ENCODE measurements at places on chromosomes 4 and X.

DNA sequence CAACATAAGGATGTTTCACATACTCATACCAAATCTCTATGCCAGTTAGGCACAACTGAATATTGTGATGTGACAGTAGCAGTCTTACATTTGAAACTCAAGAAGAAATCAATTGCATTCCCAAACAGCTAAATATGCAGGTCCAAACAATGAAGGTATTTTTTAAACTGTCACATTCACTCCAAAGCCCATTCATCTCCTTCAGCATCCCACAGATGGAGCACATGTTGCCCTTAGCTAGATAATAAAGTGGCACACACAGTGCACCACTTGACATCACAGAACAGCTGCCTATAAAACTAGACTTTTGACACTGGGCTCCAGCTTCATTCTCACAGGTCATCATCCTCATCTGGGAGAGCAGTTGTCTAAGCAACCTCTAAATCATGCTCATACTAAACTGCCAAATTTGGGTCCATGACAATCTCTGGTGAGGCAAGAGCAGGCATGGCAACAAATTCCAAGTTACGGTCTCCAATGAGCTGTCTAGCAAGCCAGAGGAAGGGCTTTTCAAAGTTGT lies 26.2 kb upstream of the ARHGEF6 start:
- no peak for DNase-seq

DNA sequence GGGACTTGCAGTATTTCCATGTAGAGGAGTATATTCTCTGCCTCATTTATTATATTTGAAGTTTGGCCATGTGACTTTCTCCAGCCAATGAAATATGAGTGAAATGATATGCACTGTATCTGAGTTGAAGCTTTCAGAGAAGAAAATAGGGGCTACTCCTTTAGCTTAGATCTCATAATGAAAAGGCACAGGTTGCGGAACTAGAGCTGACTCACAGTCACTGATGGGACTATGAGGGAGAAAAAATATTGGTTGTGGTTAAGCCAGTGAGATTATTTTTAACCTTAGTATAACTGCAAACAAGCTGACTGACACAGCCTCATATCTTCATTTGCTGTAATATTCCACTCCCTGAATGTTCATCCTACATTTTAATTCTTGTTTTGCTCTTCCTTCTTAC lies 1104.3 kb downstream of the RPA4 start:
- DNase-seq: peak; percentile 1

- DNase-seq: peak; percentile 63
These were observed 79.8 kb upstream of the GPM6A start for GRCh38 chr4:175891851-175892250.

DNA sequence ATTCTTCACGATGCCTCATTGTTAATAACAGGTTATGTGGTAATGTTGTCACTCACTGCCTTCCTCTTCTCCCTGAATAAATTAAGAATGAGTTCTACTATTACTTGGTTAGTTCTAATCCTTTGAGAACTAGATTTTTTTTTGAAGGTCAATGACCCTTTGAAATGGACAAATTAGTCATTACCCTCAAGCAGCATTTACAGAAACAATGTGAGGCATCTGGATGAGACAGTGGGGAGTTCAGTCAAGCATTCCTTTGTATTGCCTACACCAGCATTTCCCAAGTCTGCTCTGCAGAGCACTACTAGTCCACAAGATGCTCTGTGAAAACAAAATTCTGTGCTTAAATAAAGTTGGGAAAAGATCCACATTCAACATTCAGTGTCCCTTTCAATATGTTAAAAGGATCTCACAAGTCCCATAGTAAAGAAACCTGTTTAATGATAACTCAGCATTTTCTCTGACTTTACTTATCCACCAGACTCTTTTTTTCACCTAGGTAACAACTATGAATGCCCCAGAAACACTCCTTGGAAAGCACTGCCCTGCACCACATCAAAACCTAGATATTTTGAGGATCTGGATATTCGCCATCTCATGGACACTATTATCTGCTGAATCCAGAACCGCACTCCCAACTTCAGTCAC lies 60.6 kb downstream of the CHRDL1 start:
- DNase-seq: no peak

DNA sequence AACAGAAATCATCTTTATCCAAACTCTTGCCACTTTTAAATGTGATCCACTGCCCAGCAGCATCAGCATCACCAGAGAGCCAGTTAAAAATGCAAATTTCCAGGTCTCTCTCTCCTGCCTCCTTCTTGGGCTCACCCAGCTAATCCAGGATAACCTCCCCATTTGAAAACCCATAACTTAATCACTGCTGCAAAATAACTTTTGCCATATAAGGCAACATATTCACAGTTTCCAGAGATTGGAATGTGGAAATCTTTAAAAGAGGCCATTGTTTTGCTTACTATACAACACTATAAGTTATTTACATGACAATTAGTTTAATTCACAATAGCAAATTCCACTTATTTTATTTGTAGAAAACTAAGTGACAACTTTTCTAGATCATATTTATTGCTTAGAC lies 4.8 kb upstream of the EXOSC9 start:
- no peak for DNase-seq

DNA sequence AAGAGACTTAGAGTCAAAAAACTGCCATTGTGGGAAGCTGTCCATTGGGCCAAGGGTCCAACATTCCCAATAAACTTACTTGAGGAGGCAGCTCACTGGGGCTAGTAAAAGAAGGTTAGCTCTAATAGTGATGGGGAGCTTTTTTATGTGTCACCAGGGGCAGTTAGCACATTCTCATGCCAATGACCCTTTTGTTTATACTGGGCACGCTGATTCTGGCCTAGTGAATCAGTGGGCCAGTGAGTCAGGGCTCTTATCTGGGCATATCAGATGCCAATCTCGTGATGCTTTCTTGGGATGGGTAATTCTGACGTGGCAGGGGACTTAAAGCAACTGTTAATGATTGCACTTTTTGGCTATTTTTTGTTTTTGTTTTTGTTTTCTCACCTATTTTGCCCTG lies 27.8 kb downstream of the TCEAL1 start:
- no peak for DNase-seq

DNA sequence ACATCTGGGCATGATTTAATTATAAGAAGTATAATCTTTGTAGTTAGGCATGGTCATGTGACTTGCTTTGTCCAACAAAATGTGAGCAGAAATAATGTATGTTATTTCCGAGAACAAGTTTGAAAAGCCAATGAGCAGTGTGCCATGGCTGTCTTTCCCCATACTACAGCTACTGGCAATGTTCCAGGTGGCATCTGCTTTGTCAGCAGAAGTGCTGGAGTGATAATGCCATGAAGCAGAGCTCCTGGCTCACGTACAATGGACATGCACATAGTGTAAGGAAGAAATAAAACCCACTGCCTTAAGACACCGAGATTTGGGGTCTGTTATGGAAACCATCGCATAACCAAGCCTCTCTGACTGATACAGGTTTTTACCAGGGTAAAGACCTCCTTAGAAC lies 212.6 kb upstream of the RASGEF1B start:
- no peak for DNase-seq

- peak; percentile 12 for DNase-seq
These were observed 3.1 kb downstream of the MTMR1 start for GRCh38 chrX:150696331-150696730.

DNA sequence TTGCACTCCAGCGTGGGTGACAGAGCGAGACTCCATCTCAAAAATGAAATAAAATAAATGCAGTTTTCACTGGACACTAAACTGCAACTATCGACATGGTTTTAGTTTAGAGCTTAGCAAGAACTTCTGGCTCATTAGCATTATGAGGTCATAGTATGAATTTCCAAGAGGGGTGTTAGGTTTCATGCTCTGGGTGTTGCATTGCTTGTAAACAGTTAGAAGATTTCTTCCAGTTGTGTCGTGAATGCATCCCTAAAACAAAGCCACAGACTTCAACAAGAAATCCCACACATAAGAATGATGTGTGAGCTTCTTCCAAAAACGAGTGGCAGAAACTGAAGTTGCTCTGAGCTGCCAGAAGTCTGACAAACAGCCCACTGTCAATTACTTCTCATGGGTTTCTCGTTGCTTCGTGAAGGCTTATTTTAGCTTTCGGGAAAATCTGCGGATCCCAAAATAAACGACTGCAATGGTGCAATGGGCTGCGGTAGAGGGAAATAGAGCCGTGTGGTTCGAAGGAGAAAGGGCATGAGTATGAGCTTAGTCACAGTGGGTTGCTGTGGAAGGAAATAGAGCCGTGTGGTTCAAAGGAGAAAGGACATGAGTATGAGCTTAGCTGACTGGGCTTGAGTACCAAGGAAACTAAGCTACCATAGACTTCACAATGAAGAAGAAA lies 354.9 kb downstream of the DHRSX start:
- DNase-seq: no peak

- no peak for DNase-seq
These were observed 6.6 kb upstream of the CXXC4 start for GRCh38 chr4:104501290-104501689.

- DNase-seq: no peak
These were observed 589.5 kb downstream of the BCOR start for GRCh38 chrX:39508300-39508692.

- DNase-seq: no peak
These were observed 83.1 kb upstream of the FTHL17 start for GRCh38 chrX:31154946-31155345.

DNA sequence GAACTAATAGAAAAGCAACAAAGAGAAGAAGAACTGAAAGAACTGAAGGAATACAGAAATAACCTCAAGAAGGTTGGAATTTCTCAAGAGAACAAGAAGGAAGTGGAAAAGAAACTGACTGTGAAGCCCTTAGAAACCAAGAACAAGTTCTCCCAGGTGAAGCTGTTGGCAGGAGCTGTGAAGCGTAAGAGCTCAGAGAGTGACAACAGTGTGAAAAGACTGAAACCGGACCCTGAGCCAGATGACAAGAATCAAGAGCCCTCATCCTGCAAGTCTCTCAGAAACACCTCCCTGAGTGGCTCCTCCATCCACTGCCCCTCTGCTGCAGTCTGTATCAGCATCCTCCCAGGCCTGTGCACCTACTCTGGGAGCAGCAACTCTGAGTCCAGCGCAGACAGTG lies 8.4 kb upstream of the FHDC1 start:
- no peak for DNase-seq

DNA sequence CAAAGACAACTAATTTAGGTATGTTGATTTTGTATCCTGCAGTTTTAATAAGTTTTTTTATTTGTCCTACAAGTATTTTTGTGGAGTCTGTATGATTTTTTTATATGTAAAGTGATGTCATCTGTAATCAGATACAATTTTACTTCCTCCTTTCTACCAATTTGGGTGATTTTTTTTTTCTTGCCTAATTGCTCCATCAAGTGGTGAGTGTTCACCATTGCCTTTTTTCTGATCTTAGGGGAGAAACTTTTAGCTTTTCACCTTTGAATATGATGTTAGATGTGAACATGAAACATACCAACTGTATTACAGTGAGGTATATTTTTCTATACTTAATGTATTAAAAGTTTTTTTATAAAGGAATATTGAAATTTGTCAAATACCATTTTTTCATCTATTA lies 362.3 kb downstream of the PABPC4L start:
- peak; percentile 85 for DNase-seq

DNA sequence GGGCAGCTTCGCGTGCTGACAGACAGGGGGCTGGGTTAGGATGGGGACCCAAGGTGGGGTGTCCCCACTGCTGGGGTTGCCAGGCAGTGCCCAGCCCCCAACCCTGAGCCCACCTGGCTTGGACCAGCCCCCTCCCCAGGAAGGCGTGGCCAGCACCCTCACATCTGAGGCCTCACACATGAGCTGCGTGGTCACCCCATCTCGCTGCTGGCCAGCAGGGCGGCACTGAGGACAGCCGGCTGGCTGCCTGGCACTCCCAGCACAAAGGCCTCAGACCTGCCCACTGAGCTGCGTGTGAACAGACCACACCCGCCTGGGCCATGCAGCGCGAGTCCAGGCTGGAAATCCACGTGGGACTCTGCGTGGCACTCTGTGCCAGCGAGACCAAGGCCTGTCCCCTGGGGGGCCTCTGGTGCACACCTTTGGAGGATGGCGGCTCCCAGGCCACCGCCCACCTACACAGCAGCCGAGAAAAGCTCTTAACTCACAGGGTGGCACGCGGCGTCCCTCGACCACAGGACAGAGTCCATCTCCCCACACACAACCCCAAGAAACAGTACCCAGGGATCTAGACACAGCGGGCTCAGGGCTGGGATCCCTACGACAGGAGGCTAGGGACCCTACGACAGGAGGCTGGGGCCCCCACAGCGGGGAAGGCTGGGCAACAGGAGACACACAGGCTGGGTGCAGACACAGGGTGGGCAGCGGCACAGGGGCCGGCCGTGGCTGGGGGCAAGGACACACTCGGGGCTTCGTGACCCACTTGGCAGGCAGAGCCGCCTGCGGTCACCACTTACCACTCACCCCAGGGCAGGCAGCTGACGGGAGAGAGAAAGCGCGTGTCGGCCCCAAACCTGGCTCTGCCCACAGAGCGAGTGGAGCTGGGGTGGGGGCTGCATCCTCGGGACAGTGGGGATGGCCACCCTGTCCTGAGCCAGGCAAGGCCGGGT lies 9.8 kb downstream of the DGKQ start:
- no peak for DNase-seq

GRCh38 chr4:20271950-20272349 lies 20.2 kb downstream of the SLIT2 start:
- DNase-seq: no peak

- no peak for DNase-seq
These were observed 27.6 kb downstream of the ANXA5 start for GRCh38 chr4:121669163-121669550.

GRCh38 chrX:75673468-75673867 lies 111.6 kb downstream of the MAGEE2 start:
- no peak for DNase-seq

GRCh38 chrX:15812192-15812938 lies 22.1 kb downstream of the ZRSR2 start:
- no peak for DNase-seq

DNA sequence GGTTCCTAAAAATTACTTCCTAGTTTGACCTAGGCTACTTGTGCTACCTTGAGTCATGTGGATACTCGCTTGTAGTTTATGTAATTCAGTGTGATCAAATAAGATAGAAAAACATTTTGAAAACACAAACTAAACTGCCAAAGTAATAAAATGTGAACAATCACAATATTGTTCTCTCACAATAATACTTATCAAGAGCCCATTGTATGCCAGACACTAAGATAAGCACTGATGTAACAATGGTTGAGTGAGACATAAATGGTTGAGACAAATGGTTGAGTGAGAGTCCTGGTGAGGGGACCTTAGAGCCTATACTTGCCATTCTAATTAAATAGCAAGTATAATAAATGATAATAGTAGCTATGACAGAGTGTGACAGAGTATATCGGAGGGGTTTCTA lies 41.7 kb downstream of the RFC1 start:
- no peak for DNase-seq

GRCh38 chrX:2733286-2733685 lies 18.6 kb upstream of the XG start:
- no peak for DNase-seq

GRCh38 chr4:45063696-45064095 lies 337.3 kb upstream of the GNPDA2 start:
- no peak for DNase-seq

- no peak for DNase-seq
These were observed 44.8 kb downstream of the PJA1 start for GRCh38 chrX:69120476-69120875.

DNA sequence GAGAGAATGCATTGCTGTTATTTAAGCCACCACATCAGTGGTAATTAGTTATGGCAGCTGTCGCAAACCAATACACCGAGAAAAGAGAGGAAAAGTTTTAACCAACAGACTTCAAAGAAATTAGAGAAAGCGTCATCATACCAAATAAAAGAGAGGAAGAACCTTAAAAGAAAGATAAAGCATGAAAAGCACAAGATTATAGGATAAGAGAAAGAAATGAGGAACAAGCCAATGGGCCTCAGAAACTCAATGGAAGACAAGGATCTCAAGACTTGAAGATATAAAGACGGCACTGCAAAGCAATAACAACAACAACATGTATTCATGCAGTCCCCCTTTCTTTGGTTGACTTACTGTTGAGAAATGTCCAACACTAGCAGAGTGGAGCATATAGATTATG lies 22.8 kb upstream of the ASMTL start:
- DNase-seq: no peak
